AG09319 (cell line): ENCODE measurements at places on chromosomes 7 and 10.
A peak's percentile ranks its signal among the peaks of the same experiment; 100 is the strongest.

DNA sequence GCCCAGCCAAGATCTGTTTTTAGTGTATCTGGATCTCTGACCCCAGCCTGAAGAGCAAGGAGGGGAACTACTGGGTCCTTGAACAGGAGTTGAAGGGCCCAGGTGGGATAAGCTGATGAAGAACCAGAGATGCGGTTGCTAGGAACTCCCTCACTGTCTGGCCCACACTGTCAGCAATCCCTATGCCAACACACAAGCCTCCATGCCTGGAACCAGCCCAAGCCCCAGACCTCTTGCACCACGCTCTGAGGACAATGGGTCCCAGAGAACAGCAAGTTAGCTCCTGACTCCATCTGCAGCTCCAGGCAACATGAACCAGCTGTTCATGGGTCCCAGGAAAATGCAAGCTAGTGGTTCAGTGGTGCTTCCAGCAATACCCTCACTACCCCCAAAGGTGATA is 2.4 kb downstream of the NAT16 start:
- no peak for DNase-seq

DNA sequence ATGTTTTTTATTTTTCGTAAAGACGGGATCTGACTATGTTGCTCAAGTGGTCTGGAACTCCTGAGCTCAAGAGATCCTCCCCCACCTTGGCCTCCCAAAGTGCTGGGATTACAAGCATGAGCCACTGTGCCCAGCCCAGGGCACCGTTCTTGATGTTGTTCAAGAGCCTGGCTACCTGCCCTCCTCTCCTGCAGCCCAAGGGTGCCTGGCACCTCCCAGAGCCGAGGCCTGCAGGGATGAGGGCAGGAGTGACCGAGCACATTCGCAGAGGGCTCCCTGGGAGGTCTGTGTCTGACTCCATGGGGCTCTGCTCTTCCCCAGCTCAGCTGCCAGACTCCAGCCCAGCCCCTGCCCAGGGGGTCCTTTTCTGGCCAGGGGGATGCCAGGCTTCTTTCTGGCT is 15.4 kb downstream of the SH2B2 start:
- DNase-seq, result no peak

- DNase-seq, result no peak
Measured at GRCh38 chr10:100749309-100750217, 4.2 kb downstream of the PAX2 start.

GRCh38 chr7:69678494-69679187 is 80.4 kb downstream of the AUTS2 start:
- no peak for DNase-seq

DNA sequence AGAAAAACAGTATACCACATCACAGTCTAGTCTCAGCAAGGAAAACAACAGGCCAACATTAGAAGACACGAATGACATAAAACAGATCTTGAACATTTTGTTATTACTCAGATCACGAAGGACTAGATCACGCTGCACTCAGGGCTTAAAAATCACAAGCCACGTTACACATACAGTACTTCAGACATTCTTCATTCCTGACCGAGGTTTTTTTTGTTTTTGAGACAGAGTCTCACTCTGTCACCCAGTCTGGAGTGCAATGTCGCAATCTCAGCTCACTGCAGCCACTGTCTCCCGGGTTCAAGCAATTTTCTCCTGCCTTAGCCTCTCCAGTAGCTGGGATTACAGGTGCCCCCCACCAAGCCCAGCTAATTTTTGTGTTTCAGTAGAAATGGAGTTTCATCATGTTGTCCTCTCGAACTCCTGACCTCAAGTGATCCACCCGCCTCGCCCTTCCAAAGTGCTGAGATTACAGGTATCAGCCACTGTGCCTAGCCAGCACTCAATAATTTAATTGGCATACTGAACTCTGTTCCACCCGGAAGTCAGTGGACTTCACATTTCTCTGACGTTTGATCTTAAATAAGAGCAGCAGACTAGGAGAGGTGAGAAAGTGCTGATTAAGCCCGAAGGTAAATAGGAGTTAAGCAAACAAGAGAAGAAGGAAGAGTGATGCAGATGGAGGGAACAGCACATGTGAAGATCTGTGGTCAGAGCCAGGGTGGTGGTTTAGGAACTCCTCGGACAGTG is 3.5 kb downstream of the AIMP2 start:
- no peak for DNase-seq

- DNase-seq, result no peak
Measured at GRCh38 chr10:98296524-98296923, 28.5 kb upstream of the LOXL4 start.

DNA sequence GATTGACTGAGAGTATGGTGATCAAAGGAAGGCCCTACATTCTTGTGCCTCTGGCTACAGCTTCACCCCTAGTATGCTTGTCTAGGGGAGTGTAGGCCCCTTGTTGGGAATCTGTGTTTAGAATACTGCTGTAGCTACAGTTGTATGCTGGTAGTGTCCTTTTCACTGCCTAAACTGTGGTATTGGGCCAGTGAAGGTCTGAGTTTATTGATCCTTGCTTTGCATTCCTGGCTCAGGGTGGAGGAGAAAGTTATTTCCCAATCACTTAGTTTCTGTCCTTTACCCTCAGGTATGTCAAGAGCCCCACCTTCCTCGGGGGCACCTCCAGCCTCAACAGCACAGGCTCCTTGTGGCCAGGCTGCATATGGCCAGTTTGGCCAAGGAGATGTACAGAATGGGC is 6.6 kb downstream of the SEC24C start:
- no peak for DNase-seq

DNA sequence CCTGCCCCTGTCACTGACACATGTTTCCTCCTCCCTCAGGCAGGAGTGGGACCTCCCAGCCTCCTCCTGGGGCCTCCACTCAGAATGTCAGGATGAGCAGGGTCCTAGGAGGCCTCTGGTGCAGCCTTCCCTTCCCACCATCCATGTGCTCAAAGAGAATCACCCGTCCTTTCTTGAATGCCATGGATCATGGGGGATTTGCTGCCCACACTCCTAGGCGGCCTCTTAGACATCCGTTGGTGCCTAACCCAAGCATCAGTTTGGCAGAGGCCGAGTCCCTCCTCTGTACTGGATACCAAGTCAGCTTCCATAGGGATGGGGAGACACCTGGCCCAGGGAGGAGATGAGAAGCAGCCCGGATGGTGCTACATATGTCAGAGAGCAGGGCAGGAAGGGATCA is 7.0 kb downstream of the NOS3 start:
- no peak for DNase-seq

GRCh38 chr10:7153750-7154149 is 257.1 kb downstream of the SFMBT2 start:
- DNase-seq, result no peak

DNA sequence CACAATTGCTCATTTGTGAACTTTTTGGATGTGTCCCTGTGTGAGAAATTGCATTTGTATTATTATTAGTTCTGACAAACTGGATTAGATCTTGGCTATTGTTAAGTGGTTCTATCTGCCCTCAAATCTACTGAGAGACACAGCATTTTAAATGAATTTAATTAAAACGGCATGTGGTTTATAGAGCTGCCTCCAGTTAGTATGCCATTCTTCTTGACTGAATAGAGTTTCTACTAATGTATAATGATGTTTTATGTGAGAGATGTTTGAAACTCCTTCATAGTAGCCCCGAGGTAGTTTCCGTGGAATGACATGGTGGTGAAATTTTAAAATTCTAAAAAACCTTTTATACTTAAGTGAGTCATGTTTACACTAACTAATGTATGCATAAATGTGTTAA is 110.9 kb downstream of the DYNC1I1 start:
- DNase-seq, result no peak

- DNase-seq, result no peak
Measured at GRCh38 chr10:113618338-113618737, 45.5 kb downstream of the NRAP start.

DNA sequence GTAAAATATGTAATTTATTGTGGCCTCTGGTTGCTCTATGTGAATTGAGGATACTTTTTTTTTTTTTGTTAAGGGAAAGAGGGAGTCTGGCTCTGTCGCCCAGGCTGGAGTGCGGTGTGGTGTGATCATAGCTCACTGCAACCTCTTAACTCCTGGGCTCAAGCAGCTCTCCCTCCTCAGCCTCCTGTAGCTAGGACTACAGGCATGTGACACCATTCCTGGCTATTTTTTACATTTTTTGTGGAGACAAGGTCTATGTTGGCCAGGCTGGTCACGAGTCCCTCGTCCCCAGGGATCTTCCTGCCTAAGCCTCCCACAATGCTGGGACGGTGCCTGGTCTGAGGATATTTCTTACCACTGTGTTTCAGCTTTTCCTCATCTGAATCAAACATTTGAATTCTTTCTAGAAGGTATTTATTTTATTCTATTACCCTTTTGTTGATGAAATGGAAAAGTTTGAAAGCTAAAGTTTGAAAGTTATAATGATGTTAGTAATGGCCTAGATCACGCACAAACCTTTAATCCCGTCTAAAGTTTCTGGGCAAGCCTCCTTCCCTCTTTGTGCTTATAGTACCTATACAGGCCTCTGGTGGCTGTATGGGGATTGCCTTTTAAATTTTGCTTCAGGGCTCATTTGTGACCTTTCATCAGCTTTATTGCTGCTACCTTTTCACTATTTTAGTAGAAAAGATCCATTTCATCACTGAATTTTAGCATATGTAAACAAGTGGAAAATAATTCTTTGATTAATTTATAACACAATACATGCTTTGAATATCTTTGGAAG is 2.0 kb downstream of the IFRD1 start:
- DNase-seq, result peak; percentile 7

GRCh38 chr7:102306916-102307677 is 20.4 kb downstream of the SH2B2 start:
- DNase-seq, result no peak

DNA sequence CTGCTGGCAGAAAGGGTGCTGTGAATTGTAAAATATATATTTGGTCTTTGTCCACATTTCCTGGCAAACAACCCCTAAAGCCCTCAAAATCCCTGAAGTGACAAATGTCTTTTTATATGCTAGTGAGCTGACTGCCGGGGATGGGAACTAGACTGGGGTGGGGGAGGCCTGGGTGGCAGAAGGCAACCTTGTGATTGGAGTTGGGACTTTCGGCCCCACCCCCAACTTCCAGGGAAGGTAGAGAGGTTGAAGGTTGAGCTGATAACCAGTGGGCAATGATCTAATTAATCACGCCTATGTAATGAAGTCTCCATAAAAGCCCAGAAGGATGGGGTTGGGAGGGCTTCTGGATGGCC is 2.7 kb downstream of the EPHA1 start:
- DNase-seq, result no peak

DNA sequence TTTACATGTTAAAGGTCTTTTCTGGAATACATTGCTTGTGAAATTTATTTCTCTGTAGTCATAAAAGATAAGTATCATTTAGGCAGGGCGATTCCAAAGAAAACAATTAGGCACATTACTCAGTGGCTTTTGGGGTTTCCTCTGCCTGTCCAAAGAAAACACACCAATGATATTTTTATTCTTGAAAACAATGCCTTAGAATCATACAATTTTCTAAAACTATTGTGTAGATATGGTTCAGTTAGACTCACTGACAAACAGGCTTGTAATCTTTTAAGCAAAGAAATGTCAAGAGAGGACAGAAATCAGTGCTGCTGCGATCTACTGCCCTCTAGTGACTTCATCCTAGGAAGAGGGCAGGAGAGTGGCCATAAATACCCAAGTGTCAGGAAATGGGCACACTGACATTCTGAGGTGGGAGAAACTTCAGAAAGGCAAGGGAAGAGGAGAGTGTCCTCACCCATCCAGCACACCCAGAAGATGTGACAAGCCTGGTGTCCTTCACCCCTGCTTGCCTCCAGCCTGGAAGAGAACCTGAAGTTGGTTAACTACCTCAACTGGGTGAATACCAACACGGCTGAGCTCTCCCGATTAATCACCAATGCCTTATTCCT is 120.5 kb downstream of the GALNT11 start:
- peak; percentile 28 for DNase-seq

DNA sequence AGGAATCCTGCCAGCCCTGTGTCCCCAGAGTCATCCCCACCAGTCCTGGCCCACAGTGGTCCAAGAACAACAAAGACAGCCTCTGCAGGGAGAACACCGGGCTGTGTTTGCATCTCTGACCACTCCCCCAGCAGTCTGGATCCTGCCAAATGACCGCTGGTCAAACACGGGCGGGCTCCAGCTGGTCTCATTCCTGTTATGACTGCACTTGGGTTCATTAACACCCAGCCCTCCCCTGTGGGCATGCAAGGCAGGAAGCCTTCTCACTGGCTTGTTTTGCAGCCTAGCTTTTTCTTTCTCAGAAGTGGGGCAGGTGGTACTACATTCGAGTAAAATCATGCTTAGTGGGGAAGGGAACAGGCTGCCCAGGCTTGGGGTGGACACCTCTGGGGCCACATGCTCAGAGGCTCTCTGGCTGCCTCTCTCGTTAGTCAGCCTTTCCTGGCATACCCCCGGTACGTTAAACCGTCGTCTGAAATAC is 190.0 kb downstream of the PLXNA4 start:
- no peak for DNase-seq

GRCh38 chr7:30062587-30062986 is 34.4 kb downstream of the PLEKHA8 start:
- DNase-seq, result peak; percentile 20

- peak; percentile 41 for DNase-seq
Measured at GRCh38 chr7:84176716-84177115, 17.9 kb downstream of the SEMA3A start.

- no peak for DNase-seq
Measured at GRCh38 chr7:2894118-2894940, 50.2 kb upstream of the GNA12 start.

DNA sequence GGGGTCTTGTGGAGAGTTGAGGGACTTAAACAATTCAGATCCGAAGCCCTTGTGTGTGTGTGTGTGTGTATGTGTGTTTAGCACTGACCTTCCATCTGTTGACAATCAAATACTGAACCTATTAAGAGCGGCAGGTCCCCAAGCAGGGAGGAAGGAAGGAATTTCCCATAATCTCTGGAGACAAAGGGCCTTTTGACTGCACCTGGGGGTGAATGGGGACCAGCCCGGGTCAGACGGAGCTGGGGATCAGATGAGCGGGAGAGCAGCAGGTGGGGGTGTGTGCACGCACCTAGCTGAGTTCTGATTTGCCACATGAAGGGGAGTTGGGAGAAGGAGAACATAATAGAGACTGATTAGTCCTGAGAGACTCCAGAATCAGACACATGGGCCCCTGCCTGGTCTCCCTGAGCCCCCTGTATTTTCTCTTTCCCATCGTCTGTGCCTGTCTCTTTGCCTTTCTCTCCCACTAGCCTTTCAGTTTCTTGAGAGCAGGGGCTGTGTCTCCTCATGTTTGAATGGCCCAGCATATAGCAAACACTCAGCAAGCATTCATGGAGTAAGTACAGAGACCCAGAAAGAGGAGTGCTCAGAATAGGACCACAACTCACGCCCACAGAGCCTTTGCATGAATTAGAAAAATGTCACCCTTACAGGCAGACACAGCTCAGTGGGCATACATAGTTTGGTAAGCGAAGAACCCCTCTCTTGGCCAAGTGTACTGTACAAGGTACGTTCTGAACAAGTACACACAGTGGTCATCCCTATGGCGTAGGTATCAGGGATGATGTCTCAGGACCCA is 288.3 kb upstream of the HABP2 start:
- no peak for DNase-seq

GRCh38 chr7:114687238-114687637 is 234.7 kb upstream of the MDFIC start:
- no peak for DNase-seq

GRCh38 chr10:30581779-30582380 is 47.7 kb downstream of the LYZL2 start:
- peak; percentile 24 for DNase-seq

GRCh38 chr7:135993950-135994349 is 16.8 kb upstream of the MTPN start:
- DNase-seq, result no peak
